Regular cardiac myocyte (primary cell): ENCODE measurements at places on chromosomes 4 and X. TPM values are rescaled to one million over a fixed set of nuclear protein-coding genes. Genes with fewer than 3 reads are reported as not detected.

The HHIP gene
- 19.4 and 69.6 TPM in 2 replicates for total RNA-seq

The TMEM156 gene
- under 0.01 and 0.58 TPM in 2 replicates for total RNA-seq

The SHISA3 gene
- 0.38 and 1.7 TPM in 2 replicates for total RNA-seq

The IDUA gene
- 4.4 and 15.2 TPM in 2 replicates for total RNA-seq

The MAGEA11 gene
- not detected in 2 replicates for total RNA-seq
